Upper lobe of left lung (tissue), 6 donors: ENCODE measurements at places on chromosomes 13 and 19.

GRCh38 chr19:47509973-47510372, 4.9 kb downstream of the NAPA start:
- no peak for DNase-seq

- no peak for DNase-seq
These were observed 22.3 kb downstream of the PLEKHJ1 start for GRCh38 chr19:2213799-2214198.

- DNase-seq, result no peak
These were observed 21.4 kb upstream of the UPF3A start for GRCh38 chr13:114259974-114260373.

GRCh38 chr19:47661611-47662010, 51.6 kb upstream of the EHD2 start:
- DNase-seq, result no peak

DNA sequence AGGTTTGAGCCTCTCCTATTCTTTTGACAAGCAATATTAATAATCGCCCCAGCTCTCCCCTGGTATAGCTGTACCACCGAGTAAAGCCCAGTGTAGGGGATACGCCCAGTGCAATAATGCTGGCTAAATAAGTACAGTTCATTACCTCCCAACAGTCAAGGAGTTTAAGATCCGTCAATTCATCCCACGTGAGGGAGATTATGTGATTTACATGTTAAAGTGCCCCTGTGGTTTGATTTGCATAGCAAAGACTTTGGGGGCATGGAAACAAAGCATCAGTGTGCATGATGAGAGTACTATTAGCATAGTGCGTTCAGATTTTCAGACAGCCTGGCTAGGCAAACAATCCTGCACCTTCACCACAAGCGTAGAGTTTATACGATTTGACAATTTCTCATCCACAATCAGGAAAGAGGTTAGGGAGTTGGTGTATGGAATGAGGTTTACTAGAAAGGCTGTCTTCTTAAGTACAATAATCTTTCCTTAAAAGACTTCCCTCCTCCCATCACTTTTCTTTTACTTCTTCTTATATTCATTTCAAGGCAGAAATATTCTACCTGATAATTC, 754.0 kb downstream of the DIAPH3 start:
- no peak for DNase-seq

GRCh38 chr19:33862981-33863380, 66.3 kb downstream of the KCTD15 start:
- DNase-seq, result no peak

GRCh38 chr19:7229735-7230134, 64.5 kb downstream of the INSR start:
- DNase-seq, result no peak

GRCh38 chr13:79946556-79946955, 394.4 kb downstream of the SPRY2 start:
- no peak for DNase-seq

- no peak for DNase-seq
These were observed 53.3 kb downstream of the SOX21 start for GRCh38 chr13:94658926-94659597.

DNA sequence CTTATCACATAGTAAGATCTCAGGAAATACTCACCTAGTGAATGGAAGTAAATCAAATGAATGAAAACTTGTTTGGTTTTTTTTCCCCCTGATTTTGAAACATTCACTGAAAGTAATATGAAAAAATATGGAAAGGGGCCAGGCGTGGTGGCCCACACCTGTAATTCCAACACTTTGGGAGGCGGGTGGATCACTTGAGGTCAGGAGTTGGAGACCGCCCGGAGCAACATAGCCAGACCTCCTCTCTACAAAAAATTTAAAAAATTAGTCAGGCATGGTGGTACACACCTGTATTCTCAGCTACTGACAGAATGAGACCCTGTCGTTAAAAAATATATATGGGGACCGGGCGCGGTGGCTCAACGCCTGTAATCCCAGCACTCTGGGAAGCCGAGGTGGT, 149.6 kb downstream of the SIPA1L3 start:
- no peak for DNase-seq

- no peak for DNase-seq
These were observed 389.9 kb downstream of the RFC3 start for GRCh38 chr13:34207872-34208271.

GRCh38 chr13:99577934-99578917, 77.0 kb downstream of the TM9SF2 start:
- DNase-seq, result no peak

- DNase-seq, result no peak
These were observed 287.4 kb downstream of the PCDH17 start for GRCh38 chr13:57918913-57919312.

DNA sequence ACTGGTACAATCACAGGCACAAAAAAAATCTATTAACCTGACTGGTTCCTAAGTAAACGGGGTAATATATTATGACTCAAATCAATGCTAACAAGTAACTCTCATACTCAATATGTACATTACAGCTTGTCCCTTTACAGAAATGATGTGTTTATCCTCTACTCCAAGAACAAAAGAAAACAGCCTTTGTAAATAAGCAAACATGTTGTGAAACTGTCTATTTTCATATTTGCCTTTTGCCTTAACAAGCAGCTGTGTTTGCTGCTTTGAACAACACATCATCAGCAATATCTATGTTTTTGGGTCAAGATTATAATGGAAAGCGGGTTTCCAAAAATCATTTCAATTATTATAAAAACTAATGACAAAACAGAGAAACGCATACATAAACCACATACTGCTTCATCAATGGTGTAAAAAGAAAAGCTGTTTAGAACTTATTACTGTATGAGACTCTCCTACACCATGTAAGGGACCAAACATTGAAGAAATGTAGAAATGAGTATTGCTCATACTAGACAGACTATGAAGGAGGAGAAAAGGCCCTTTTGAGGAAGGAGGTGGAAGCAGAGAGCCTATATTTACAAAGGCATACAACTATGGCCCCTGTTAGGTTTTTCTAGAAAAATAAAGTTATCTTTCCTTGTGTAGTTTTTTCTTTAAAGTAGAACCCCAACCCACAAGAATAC, 14.8 kb downstream of the TBC1D4 start:
- no peak for DNase-seq

DNA sequence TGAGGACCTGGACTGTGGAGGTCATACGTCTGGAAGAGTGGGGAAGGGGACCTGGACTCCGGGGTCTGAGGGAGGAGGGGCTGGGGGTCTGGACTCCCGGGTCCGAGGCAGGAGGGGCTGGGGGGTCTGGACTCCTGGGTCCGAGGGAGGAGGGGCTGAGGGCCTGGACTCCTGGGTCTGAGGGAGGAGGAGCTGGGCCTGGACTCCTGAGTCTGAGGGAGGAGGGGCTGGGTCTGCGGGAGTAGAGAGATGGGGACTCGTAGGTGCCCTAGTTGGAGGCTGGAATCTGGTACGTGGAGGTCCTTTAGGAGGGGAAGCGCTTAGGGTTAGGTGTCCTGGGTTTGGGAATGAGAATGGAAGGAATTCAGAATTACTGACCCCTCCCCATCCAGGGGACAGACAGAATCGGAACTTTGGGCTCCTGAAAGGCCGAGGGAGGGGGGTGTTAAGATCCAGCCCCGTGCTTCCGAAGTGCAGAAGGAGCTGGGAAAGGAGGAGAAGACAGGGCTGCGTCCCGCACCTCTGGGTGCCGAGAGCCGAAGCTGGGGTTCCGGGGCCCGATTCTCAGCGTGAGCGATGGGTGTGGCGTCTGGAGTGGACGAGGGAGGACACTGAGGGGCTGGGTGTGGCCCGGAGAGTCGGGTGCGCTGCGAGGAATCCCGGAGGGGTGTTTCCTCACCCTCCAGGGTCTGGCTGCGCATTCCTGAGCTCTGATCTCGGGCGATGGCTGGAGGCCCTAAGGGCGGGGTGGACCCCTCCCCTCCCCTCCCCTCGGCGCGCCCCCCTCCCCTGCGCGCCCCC, 608 bp downstream of the MYADM start:
- DNase-seq, result peak; percentile 89

DNA sequence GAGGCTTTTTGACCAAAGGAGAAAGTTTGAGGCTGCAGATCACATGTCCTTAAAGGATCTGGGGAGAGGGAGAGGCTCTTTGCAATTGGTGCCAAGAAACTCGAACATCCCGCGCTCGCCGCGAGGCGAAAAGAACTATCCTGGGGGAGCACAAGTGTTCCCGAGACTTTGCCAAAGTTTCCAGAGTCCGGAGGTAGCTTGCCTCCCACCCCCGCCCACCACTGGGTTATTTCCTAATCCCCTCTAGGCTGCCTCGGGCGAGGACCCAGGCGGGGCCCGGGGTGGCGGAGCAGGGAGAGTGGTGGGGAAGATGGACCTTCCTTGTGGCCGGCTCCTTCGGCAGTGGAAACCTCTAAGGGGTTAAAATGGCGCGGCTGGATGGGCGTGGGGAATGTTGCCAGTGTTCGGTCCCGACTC, 114.5 kb downstream of the KCNRG start:
- no peak for DNase-seq

DNA sequence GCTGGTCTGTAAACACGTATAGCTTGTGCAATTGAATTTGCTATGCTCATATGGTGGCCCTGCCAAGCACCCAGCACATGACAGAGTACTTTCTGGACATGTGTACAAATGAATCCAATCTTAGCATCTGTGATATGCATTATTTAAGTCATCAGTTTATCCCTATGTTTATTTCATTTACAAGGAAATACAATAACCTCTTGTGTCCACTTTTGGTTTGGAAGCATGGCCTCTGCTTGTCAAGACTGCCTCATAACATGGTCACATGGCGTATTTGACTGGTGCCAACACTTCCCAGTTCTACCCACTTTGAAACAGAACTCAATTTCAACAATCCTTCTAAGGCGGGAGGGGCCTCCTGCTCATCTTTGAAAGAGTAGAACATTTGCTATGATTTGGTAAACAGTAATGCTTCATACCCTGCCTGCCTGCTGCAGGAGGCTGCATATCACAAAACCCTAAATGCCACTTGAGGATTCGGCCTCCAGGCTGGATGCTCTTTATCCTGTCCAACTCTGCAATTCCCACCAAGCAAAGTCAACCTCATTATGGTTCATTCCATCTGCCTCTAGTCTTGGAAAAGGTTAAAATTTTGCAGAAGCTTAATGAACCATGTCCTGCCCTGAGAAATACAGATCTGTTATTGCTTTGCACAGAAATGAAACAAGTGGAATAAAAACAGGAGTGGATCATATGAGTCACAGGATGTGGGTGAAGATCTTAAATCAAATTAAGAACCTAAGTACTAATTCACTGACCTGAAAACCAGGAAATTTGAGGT, 151.3 kb downstream of the CYSLTR2 start:
- no peak for DNase-seq

- no peak for DNase-seq
These were observed 219.4 kb downstream of the NHLRC3 start for GRCh38 chr13:39257642-39258041.

GRCh38 chr13:75554981-75555380, 5.4 kb downstream of the UCHL3 start:
- no peak for DNase-seq

- no peak for DNase-seq
These were observed 10.9 kb downstream of the SETDB2 start for GRCh38 chr13:49455007-49455398.

- no peak for DNase-seq
These were observed 460.8 kb upstream of the ARGLU1 start for GRCh38 chr13:107028751-107029150.

- DNase-seq, result no peak
These were observed 11.3 kb downstream of the CERS4 start for GRCh38 chr19:8220481-8220880.

GRCh38 chr19:38913958-38914357, 2.0 kb upstream of the CCER2 start:
- DNase-seq, result no peak

DNA sequence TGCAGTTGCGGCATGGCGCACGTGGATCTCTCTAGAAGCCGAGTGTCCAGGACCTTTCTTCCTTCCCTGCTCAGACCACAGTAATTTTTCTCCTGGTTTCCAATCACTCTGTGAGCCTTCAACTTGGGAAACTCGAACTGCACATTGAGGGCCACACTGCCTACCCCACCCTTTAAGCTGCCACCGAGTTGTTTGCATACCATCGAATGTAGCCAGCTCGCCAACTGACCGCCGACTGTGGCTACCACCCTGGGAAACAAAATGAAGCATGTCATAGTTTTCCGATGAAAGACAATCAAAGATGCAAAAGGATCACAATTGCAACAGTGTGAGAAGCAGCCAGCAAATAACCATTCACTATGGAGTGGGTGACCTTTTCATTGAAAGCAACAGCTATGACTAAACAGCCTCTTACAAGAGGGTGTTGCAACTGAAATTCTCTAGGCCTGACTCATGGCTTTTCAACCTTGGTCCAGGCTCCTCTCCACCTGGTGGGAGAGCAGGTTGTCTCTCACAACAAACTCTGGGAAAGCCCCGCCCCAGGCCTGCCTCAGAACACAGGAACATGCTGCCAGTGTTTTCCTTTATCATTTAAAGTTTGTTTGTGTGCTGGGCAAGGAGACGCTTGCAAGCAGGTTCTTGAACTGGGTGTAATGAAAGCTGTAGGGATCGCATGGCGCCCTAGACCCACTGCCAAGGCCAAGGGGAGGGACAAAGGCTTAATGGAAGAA, 141.7 kb upstream of the SERP2 start:
- DNase-seq, result peak; percentile 94

DNA sequence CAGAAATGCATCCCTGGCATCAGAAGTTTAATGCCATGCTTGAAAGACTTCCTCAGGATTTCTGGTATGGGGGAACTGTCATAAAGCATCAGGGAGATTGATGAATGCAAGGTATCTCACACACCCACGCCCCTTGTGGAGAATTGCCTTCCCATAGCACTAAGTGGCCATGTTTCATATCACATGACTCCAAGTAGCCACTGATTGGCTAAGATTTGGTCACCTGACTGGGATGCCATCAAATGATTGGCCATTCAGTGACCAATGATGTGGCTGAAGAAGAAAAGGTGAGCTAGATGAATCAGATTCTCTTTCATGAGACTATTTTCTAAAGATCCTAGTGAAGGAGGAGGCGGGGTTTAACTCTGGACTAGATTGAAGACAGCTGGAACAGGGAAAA, 7.3 kb downstream of the KLK8 start:
- no peak for DNase-seq

DNA sequence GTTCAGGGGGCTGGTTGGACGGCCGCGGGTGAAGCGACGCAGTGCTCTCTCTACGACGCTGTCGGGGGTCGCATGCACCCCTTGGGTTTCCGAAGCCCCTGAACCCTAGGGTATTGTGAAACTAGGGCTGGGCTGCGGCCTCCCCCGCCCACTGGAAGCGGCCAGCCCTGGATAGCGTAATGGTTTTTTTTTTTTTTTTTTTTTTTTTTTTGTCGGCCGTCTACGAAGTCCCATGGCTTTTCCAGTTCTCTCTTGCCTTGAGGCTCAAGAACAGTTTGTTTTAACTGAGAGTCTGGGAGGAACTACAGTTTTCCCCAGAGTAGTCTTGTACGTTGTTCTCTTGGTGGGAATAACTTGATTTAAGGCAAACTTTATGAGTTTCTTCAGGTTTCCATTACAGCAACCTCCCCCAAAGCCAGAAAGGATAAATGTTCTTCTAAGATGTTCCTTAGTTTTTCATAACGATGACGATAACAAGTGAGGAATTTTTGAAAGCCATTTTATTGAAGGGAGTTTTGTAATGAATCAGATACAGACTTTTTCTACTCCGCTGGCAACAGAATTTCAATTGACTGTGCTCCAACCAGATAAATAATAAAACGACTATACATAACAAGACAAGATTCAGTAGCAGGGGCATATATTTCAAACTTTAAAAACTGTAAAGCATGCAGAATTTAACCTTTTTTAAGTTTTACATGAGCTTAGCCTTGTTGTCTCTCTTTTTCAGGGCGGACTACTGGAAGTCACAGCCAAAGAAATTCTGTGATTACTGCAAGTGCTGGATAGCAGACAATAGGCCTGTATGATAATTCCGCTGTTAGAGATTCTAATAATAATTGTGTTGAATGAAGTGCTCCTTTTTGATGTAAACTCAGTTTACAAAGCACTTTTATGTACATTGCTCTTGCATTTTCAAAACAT, 867 bp downstream of the WBP4 start:
- DNase-seq, result no peak
